Neural crest cell (in vitro differentiated cells): ENCODE measurements at places on chromosomes 3 and 15. TPM values are rescaled to one million over a fixed set of nuclear protein-coding genes. Genes with fewer than 3 reads are reported as not detected.

DNA sequence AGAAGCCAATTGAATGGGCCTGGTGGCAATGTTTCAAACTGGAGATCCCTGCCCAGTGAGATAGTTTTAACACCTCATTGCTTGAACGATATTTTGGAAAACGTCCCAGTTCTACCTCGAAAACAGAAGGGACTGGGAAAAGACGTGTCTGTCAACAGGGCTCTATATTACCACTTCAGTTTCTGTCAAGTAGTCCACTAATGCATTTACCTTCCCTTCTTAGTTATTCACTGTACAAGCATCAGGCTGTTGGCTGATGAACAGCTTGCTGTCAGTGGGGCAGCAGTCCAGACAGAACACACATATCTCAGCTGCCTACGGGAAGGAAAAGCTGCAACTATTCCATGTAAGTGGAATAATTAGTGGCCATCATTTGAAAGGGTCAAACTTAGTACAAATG lies 794.7 kb upstream of the GBE1 start:
- H3K36me3 ChIP-seq, result no peaks in the 10 kb centered on the region
- no peak for DNase-seq
- no peak overlapping the region for H3K4me3 ChIP-seq
- no peaks in the 10 kb centered on the region for H3K4me1 ChIP-seq

DNA sequence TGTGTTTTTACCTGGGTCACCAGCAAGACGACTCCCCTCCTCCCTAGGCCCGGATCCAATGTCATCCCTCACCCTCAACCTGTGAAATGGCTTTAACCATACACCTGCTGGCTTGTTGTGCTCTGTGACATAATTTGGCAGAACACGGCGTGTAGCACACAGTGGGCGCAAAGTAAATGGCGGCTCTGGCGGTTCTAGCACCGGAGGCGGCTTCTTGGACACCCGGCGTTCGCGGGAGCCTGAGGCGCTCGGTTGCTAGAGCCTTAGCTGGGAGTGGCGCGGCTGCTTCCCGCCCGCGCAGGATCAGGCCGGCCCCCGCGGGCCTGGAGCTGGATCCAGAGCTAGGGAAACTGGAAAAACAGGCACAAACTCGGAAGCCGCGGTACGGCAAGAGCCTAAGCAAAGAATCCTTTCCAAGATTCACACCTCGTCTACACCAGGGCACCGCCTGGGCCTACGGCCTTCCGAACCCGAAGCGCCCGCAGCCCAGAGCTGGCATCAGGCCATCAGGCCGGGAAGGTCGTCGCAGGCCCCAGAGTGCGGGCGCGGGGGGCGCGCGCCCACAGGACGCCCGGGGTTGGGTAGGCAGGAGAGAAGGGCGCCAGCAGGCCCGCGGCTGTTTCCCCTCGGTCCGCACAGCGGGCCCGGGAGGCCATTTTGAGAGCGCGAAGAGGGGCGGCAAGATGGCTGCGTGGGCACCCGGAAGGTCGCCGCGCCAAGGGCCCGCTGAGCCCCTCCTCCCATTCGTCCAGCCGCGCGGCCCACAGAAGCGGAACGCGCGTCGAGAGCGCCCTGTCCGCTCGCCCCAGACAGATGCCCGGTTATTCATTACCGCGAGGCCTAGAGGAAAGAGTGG lies 43.9 kb upstream of the POLG start:
- no peak for DNase-seq
- no peak overlapping the region for H3K27ac ChIP-seq
- no peaks in the 10 kb centered on the region for H3K36me3 ChIP-seq
- H3K4me1 ChIP-seq, result peaks cover 9% of the 10 kb centered on the region

GRCh38 chr3:10381336-10381735 lies 60.4 kb upstream of the SEC13 start:
- no peaks in the 10 kb centered on the region for H3K4me1 ChIP-seq
- H3K27ac ChIP-seq, result no peak overlapping the region
- H3K27me3 ChIP-seq, result peaks cover 5% of the 10 kb centered on the region
- no peak overlapping the region for H3K4me3 ChIP-seq

GRCh38 chr3:38227989-38228388 lies 37.6 kb upstream of the SLC22A13 start:
- no peak overlapping the region for H3K4me3 ChIP-seq
- H3K4me1 ChIP-seq, result no peaks in the 10 kb centered on the region
- DNase-seq, result no peak
- H3K27me3 ChIP-seq, result no peaks in the 10 kb centered on the region
- no peak overlapping the region for H3K27ac ChIP-seq

DNA sequence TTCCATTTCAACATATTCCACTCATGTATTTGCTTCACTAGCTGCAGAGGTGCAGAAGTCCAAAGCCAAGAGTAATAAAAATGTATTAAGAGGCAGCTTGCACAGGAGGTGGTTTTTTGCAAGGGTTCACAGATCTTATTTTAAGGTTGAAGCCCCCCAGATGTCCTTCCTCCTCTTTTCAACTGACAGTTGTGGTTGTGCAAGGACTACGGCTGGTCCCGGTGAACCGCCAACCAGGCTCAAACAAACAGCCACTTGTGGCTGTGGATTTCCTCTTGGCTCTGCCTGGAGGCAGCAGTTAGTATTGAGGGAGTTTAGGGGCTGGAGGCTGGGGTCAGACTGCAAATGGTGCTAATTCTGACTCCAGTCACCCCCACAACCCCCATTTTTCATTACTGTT lies 240.7 kb upstream of the TBC1D5 start:
- H3K27me3 ChIP-seq, result no peaks in the 10 kb centered on the region
- H3K36me3 ChIP-seq, result no peaks in the 10 kb centered on the region
- DNase-seq, result no peak
- H3K4me3 ChIP-seq, result no peak overlapping the region
- H3K27ac ChIP-seq, result no peak overlapping the region
- H3K4me1 ChIP-seq, result no peaks in the 10 kb centered on the region

DNA sequence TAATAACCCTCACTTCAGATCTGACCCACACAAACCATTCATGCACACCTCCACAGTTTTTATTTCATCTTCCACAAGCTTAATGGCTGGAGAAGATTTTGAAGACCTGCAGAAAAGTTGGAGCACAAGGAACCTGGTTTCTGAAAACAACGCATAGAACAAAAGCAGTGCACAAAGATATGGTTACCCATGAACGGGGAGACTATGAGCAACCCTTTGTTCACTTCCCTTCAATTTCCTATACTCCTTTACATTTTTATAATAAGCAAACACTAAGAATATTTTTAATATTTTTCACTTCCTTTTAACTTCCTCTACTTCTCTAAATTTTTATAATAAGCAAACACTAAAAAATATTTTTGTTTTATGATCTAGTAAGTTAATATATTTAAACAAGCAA lies 103.5 kb upstream of the UBE2E2 start:
- no peaks in the 10 kb centered on the region for H3K4me1 ChIP-seq
- H3K4me3 ChIP-seq, result no peak overlapping the region
- no peaks in the 10 kb centered on the region for H3K27me3 ChIP-seq
- H3K27ac ChIP-seq, result no peak overlapping the region
- peaks cover 4% of the 10 kb centered on the region for H3K36me3 ChIP-seq
- DNase-seq, result no peak

GRCh38 chr3:141278196-141279076 lies 46.8 kb downstream of the PXYLP1 start:
- H3K27me3 ChIP-seq, result no peaks in the 10 kb centered on the region
- no peak overlapping the region for H3K4me3 ChIP-seq
- H3K27ac ChIP-seq, result no peak overlapping the region
- no peak for DNase-seq
- H3K36me3 ChIP-seq, result peaks cover 14% of the 10 kb centered on the region

DNA sequence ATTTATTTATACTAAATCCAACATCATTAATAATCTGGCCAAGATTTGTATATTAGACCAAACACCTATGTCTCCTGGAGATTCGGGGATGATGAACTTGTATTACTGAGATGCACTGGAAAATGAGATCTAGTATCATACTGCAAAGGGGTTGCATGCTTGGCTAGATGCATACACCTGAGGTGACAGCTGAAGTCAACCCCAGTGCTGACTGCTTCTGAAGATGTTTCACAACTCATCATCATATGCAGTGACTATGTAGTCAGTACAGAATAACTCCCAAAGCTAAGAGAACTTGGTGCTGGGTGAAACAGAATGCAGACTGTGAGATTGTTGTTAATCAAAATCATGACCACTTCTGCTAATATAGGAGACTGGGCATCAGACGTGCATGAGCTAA lies 1114.2 kb downstream of the NSUN3 start:
- H3K27me3 ChIP-seq, result no peaks in the 10 kb centered on the region
- H3K4me1 ChIP-seq, result no peaks in the 10 kb centered on the region
- H3K27ac ChIP-seq, result no peak overlapping the region

- H3K4me1 ChIP-seq, result peaks cover 10% of the 10 kb centered on the region
- H3K27me3 ChIP-seq, result no peaks in the 10 kb centered on the region
- H3K36me3 ChIP-seq, result peaks cover 5% of the 10 kb centered on the region
- no peak overlapping the region for H3K27ac ChIP-seq
- H3K4me3 ChIP-seq, result no peak overlapping the region
Measured at GRCh38 chr3:131067983-131068382, 41.3 kb downstream of the NEK11 start.

DNA sequence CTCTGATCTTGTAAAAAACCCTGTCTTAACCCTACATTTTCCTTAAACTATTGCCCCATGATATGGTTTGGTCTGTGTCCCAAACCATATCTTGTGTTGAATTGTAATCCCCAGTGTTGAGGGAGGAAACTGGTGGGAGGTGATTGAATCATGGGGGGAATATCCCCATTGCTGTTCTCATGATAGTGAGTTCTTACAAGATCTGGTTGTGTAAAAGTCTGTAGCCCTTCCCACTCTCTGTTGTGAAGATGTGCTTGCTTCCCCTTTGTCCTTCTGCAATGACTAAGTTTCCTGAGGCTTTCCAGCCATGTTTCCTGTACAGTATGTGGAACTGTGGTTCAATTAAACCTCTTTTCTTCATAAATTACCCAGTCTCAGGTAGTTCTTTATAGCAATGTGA lies 881.4 kb downstream of the DIPK2A start:
- no peak overlapping the region for H3K27ac ChIP-seq
- H3K4me3 ChIP-seq, result no peak overlapping the region
- H3K36me3 ChIP-seq, result no peaks in the 10 kb centered on the region
- no peak for DNase-seq
- H3K27me3 ChIP-seq, result no peaks in the 10 kb centered on the region

DNA sequence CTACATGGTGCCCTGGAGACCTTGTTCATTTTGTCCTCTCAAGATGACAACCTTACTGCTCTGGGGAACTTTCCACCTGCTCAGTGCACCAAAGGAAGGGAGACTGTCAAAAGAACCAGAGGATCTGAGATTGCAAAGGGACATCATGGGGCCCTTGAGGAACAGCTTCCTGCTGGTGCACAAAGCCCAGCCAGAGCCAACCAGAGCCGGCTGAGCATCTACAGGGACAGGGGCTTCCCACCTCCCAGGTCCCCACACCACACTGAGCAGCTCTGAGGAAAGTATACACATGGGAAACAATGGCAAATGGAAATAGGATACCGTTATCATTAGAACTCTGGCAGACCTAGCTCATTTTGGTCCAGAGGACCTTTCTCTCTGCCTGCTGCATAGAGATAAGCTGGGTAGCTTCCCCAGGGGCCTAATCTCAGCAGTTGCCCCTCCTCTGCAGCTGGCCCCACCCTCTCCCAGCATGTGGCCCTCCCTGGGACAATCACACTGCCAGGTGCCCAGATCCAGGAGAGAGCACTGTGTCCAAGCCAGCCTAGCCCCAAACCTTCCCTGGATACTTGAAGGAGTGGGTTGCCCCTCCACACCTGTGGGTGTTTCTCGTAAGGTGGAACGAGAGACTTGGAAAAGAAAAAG lies 123.4 kb upstream of the PRR20G start:
- DNase-seq, result no peak
- no peaks in the 10 kb centered on the region for H3K27me3 ChIP-seq
- no peaks in the 10 kb centered on the region for H3K36me3 ChIP-seq
- H3K4me1 ChIP-seq, result peaks cover 80% of the 10 kb centered on the region

DNA sequence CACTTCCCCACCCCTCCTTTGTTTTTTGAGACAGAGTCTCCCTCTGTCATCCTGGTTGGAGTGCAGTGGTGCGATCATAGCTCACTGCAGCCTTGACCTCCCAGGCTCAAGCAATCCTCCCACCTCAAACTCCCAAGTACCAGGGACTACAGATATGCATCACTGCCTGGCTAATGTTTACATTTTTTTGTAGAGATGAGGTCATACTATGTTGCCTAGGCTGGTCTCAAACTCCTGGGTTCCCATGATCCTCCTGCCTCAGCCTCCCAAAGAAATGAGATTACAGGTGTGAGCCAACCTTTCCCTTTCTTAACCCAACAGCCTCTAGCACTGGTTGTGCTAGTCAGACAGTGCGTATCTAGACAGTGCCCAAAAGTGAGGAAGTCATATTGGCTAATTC lies 6.4 kb upstream of the GATM start:
- DNase-seq, result no peak
- H3K36me3 ChIP-seq, result no peaks in the 10 kb centered on the region
- no peak overlapping the region for H3K4me3 ChIP-seq
- no peaks in the 10 kb centered on the region for H3K4me1 ChIP-seq

DNA sequence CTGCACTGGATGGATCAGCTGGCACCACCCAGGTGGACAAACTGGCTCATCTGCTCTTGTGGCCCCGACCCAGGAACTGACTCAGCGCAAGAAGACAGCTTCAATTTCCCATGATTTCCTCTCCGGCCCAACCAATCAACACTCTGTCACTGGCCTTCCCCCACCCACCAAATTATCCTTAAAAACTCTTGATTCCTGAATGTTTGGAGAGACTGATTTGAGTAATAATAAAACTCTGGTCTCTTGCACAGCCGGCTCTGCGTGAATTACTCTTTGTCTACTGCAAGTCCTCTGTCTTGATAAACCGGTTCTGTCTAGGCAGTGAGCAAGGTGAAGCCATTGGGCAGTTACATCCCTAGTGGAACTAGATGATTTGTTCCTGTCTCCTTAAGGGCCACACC lies 16.1 kb downstream of the BDH1 start:
- peaks cover 6% of the 10 kb centered on the region for H3K4me1 ChIP-seq
- no peak for DNase-seq
- H3K27ac ChIP-seq, result no peak overlapping the region
- no peaks in the 10 kb centered on the region for H3K27me3 ChIP-seq
- H3K4me3 ChIP-seq, result no peak overlapping the region
- peaks cover 9% of the 10 kb centered on the region for H3K36me3 ChIP-seq

DNA sequence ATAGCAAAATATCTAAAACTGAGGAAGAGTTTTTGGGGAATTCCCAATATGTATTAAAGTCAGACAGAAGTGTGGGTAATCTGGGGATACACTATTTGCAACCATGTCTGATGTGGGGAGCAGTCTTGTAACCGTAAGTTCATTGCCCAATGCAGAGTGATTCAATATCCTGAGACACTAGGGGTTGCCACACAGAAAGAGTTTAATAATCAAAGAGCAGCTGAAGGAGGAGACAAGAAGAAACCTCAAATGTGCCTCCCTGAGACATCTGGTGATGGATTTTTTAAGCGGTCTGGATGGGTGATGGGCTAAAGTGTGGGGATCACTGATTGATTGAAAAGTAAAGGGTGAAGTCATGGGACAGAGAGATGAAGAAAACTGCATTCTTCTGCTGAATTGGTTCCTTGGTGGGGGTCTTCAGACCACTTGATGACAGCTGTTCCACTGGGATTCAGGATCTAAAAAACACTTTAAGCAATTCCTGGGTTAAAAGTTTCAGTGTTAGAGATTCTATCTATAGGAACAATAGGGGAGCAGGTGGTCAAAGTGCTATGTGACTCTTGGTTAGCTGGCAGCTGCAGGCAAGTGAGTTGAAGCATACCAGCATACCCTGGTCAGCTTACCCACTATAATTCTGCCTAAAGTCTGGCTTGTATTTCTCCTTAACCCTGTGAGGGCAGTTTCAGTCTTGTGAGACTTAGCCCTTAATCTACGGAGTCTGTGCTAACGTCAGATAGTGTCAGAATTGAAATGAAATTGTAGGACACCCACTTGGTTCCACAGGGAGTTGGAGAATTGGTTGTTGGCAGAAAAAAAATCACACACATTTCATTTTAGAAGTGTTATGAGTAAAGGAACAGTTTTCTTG lies 425.9 kb upstream of the TGFBR2 start:
- no peak overlapping the region for H3K4me3 ChIP-seq
- H3K36me3 ChIP-seq, result no peaks in the 10 kb centered on the region
- no peaks in the 10 kb centered on the region for H3K27me3 ChIP-seq

Gene FANCD2OS
- not detected in 2 replicates for total RNA-seq

Gene ALG1L2
- total RNA-seq, result 1.4 and 1.6 TPM in 2 replicates

Gene CLDN16
- total RNA-seq, result not detected in 2 replicates
